ENCODE measurements at places on chromosomes 6 and 20.

GRCh38 chr6:37785002-37785662 is 34.4 kb upstream of the ZFAND3 start:
- DNase-seq = no peak

GRCh38 chr20:53296025-53296424 is 297.6 kb downstream of the ZNF217 start:
- DNase-seq = no peak

GRCh38 chr20:62558779-62559178 is 83.0 kb upstream of the GATA5 start:
- no peak for DNase-seq

GRCh38 chr20:17933711-17934110 is 34.9 kb downstream of the SNX5 start:
- DNase-seq = no peak

GRCh38 chr6:109306733-109307132 is 75.5 kb downstream of the CD164 start:
- DNase-seq = peak; percentile 13

DNA sequence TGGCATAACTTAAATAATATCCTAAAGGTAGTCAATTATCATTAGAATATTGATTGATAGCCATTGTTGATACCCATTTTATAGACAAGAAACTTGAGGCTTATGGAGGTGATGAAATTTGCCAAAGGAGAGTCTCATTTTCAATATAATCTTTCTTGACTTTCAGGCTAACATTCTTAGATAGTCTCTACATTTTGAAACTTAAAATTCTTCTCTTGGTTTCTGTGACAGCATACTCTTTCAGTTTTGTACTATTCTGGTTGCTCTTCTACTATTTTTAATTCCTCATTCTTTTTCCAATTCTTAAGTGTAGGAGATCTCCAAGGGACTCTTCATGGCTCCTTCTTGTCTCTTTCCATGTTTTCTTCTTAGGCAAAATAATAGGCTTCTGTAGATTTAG is 3.7 kb upstream of the SH3BGRL2 start:
- DNase-seq = no peak

DNA sequence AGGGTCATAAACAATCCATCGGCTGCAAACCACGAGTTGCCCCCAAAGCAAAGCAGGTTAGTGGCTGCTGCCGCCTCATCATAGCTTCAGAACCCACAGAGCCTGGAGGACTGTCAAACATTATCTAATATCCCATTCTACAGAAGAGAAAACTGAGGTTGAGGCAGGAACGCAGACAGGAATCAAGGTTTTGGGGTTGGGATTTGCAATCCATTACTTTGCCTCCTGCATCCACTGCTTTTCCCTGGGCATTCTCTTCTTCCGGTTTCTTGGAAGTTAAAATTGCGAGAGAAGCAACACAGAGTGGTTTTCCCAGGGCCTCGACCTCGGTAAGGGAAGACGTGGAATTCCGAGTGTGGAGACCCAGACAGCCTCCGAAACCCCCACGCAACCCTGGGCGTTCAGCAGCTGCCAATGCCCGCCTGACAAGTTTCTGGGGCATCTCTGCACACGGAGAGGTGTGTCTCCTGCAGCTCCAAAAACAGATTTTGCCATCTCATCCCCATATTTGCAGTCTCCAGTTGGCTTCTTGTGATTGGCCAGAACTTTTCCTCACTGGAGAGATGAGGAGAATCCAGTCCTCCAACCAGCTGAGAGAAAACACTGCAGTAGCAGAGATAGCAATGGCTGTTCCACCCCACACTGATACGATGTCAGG is 45.5 kb upstream of the SNAP25 start:
- no peak for DNase-seq

DNA sequence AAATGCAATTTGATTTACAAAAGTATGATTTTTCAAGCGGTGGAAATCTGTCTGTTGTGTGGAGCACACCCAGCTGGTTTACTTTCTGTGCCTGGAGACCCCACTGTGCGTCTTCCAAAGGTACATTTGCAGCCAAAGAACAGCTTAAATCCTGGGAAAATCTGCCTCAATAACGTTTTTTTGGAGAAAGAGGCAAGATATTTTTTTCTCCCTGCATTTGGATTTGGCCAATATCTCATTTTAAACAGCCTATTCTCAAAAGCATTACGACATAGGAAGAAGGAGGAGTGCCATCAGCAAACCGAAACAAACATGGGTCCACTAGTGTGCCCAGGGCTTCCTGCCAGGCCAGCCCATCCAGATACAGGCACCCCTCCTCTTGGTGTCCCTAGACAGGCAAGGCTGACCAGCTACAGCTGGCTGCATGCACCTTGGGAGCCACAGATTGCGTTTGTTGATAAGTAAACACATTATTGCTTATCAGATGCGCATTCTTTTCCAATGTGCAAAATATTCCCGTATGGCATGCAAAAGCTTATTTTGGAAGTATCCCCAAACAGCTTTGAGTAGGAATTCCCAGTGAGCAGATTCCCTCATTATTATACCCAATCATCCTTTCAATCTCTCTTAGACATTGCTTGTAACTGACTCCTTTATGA is 184.5 kb upstream of the MARCKS start:
- peak; percentile 38 for DNase-seq

- DNase-seq = peak; percentile 72
Observed at GRCh38 chr6:49787176-49787575, at the start of gene PGK2. Gene PGK2, minus strand, starts transcription at chr6:49787285. Its CDS starts 98 bp downstream, at chr6:49787187.

GRCh38 chr6:140784573-140784972 is 1348.2 kb upstream of the GJE1 start:
- DNase-seq = no peak

DNA sequence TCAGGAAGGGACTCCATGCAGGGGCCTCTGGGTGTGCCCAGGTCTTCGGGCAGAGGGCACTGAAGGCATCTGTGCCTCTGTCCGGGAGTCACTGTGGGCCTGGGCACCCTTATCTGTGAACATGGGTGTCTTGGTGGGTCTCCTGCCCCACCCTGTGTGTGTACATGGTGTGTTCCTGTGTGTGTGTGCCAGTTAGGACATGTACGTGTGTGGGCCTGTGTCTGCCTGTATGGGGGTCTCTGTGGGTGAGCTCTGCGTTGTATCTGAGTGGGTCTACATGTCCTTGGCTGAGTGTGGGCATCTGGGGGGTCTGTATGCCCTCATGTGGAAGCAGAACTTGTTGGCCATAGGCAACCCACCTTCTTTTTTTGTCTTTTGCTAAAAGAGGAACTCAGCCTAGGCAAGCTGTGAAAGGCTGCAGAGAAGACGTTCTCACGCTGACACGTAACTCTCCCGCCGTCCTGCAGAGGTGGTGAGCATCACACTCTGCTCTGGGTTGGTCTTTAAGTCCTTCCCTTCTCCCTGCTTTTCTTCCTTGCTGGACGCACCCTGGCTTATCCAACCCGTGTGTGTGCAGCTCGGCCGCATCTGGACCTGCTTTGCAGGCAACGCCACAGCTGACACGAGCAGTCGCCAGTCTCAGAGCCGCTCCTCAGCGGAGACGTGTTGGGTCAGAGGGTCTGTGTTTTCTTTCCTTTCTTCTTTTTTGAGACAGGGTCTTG is 532 bp upstream of the NPBWR2 start:
- no peak for DNase-seq

DNA sequence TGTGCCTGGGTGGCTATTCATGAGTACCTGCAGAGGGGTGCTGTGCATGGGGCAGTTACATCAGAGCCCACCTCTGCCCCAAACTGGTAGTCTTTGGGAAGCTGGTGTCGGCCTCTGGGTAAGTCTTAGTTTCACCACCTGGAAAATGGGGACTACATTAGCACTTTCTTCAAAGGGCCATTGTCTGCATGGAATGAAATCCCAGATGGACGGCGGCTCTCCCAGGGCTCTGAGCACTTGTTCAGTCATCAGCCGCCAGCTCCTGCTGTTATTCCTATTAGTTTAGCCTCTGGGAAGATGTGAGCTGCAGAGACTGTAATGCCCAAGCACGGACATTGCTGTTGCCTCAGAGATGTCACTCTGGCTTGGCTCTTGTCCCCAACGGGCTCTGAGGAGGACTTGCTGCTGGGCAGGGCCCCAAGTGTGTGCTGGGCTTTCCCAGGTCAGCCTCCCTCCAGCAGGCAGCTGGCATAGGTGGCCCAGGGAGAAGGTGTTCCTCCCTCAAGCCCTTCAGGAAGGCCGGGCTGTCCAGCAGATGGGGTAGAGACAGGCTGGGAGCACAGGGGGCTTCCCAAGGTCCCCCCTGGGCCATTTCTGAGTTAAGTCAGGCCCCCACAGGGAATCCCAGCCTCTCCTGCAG is 268.3 kb downstream of the TFAP2C start:
- DNase-seq = no peak

DNA sequence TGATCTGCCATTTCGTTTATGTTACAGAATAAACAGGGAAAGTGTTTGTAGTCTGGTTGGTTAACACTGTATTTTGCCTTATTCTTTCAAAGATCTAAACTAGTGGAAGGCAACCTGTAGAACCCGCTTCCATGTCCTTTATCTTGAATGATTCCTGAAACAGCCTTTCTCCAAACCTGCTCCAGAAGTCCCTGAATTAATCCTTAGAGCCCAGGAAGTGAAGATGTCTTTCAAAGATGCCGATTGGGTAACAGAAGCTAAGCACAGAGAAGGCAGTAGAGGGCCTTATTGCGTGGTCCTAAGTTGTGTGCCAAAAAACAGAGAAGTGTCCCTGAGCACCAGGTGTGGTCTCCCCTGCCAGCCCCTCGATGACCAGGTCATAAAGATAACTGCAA is 19.2 kb upstream of the ZSCAN16 start:
- DNase-seq = peak; percentile 14

GRCh38 chr6:46985943-46986342 is 56.2 kb downstream of the ADGRF1 start:
- DNase-seq = peak; percentile 77

GRCh38 chr6:146875927-146876270 is 277.1 kb downstream of the ADGB start:
- no peak for DNase-seq

DNA sequence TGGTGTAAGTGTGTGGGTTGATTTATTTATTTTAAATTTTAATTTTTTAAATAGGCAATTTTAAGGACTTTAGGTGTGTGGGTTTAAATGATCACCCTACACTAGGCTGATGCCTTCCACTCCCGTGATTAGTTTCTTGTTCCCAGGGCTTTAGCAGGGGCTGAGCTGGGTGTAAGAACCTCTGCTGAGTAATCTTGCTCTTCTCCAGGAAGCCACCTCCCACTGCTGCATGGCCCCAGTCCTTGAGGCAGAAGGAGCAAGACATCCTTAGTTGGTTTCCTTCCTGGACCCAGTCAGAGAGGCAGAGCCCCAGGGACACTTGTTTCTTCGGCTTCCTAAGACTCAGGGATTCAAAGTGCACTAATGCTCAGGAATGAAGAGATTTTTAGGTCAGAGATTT is 19.8 kb upstream of the CDC5L start:
- peak; percentile 13 for DNase-seq

DNA sequence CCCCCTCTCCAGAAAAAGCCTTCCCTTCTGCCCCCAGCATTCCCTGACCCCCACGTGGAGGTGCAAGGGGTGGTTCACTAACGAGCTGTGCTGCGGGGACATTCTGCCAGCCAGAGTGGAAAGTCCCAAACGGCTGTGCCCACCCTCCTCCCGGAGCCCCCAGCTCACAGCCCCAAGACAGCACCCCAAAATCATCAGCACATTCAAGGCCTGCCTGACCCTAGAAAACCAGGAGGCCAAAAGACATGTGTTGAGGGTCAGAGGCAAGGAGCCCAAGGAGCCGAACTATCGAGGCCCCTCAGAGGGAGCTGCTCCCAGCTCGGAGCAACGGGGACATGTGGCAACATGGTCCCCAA is 197.9 kb downstream of the PREX1 start:
- DNase-seq = no peak

DNA sequence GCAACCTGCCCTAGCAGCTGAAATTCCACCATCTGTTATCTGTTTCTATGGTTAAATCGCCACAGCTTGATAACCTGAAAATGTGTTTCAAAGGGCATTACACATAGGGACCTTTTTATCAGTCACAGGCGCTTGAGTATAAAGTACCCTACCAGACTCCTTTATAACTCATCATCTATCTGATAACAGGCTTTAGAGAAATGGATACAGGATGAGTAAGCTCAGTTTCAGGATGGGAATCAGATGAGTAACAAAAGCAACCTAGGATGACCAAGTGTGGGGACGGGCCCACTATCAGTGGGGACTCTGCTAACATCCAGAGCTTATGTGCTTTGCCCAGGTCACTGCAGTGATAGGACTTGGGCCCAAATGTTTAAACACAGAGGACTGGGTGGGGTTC is 75.6 kb downstream of the PRND start:
- no peak for DNase-seq

DNA sequence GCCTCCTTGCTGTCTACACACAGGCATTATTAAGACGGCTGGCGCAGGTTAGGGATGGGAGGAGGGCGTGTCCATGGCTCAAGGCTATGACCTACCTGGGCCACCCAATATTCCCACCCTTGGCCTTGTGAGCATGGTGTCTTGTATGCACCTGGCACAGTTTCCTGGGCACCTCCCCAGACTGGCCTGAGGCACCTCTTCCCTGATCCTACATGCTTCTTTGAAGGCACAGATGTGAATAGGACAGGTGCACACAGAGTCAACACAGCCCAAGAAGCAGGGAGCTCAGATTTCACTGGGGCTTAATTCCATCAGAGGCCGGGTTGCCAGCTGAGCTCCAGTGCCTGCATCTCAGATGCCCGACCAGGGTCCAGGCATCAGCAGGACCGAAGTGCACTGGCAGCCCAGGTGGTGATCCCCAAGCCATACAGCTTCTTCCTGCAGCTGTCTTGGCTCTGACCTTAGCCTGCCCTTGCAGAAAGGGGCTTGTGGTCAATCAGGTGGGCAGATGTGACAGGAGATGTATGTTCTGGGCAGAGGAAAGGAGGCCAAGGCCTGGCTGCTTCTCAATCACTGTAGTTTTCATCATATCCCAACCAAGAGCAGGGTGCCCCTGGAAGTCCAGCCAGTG is 287.7 kb downstream of the CLIC5 start:
- DNase-seq = no peak

- DNase-seq = no peak
Observed at GRCh38 chr6:39289490-39289889, 24.7 kb downstream of the KCNK17 start.

DNA sequence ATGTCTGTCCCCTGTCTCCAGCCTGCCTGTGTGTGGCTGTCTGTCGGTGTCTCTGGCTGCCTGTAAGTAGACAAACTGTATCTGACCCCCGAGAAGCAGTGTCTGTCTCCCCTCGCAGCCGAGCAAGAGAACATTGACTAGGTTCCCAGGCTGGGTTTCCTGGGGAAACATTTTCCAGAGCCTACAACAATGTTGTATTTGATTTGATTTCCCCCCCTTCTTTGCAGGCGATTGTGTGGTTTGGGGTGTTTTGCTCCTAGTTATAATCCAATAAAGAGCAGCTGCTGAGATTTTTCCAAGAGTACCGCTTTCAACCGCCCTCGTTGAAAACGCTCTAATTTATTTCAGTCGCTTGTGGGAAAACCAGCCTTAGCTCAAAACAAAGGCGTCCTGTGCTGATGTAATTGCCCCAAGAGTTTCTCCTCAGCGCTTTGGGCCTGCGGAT is 92.6 kb downstream of the CDC5L start:
- DNase-seq = no peak

DNA sequence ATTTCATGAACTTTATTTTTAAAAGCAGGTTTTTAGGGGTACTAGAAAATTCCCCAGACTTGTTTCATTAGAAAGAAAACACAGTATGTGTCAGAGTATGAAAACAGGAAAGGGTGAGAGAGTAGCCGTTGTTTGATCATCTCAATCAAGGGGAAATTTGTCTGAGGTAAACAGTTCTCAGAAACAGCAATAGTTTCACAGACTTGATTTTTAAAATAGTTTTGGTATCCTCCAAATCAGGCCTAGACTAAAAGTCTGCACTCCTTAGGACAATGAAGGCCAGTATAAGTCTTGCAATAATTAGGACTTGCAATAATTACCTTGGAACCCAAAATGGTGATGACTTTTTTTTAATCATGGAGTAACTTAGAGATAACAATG is 176.6 kb upstream of the TAB2 start:
- no peak for DNase-seq

GRCh38 chr6:126824226-126824625 is 294.2 kb upstream of the RSPO3 start:
- no peak for DNase-seq

All from Daoy (cell line).